ENCODE measurements at places on chromosomes 2 and 18.

- DNase-seq = no peak
These were observed 214.2 kb downstream of the ICOS start for GRCh38 chr2:204150721-204151120.

GRCh38 chr2:173101687-173102086 is 26.0 kb downstream of the MAP3K20 start:
- no peak for DNase-seq

- DNase-seq = no peak
These were observed 35.2 kb downstream of the PCBP1 start for GRCh38 chr2:70122470-70122869.

DNA sequence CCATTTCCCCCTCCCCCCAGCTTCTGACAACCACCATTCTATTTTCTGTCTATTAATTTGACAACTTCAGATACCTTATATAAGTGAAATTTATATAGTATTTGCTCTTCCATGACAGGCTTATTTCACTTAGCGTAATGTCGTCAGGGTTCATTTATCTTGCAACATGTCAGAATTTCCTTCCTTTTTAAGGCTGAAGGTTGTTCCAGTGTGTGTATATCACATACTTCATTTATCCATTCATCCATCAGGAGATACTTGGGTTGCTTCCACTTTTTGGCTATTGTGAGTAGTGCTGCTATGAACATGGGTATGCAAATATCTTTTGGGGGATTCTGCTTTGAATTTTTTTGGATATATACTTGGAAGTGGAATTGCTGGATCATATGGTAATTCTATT is 7.4 kb downstream of the BCL2L11 start:
- no peak for DNase-seq

DNA sequence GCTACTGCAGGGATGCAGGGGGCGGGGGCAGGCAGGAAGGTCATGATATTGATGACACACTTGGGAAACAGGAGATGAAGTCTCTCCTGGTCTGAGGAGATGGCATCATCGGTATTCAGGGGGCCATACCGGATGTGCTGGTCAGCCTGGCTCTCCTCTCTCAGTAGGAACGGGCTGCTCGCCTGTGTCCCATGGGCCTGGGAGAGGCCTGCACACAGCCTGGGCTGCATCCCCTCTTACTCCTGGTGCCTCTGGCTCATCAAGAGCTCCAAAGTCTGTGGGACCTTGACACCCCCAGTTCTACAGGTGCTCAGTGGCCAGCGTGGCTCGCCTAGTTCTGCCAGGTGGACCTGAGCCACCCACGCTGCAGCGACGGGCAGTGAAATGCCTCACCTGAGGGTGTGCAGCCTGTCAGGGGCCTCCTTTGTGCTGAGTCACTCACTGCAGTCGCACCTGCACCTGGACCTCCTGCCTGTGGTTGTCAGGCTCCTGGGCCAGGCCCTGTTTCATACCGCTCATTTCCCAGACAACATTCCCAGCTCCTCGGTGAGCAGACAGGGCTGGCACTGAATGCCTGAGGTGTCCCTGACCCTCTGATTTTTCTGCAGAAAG is 18.6 kb upstream of the CNDP1 start:
- DNase-seq = no peak

All from activated T-helper 1 cell treated with Interleukin-2 at 50 U/mL for 16 hours (primary cell).